ENCODE measurements at places on chromosomes 3 and 15.
A peak's percentile ranks its signal among the peaks of the same experiment; 100 is the strongest.

GRCh38 chr3:106212665-106213222, 343.9 kb upstream of the CBLB start:
- DNase-seq: no peak

DNA sequence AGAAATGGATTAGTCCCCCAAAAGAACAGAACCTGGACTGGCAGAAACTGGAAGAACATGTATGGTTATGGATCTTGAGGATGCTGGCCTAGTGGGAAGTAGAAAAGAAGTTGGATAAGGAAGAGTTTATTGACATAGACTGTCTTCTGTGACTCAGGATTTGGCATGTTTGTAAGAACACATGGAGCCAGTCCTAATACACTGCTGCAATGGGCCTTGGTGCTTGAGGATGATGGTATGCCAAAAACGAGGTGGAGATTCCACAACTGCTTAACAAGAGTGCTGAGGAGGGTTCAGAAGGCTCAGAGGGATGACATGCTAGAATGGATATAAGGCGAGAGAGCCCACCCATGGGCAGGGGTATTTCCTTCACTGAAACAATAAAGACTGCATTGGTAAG, 22.4 kb downstream of the LZTFL1 start:
- no peak for DNase-seq

DNA sequence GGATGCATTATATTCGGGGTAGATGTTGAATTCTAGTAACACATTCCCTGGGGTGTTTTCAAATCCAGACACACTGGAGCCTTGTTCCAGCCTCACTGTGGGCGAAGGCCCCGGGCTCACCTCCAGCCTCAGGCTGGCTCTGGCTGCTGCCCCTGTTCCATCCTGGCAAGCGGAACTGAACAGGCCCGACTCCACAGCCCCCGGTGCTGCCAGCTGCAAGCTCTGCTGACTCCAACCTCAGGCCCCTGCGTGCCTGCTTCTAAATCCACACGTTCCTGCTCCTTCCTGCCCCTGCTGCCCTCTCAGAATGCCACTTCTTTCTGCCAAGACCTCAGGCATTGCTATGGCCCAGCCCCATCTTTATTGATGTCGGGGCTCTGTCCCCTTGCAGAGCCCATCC, 90.6 kb downstream of the LIPC start:
- no peak for DNase-seq

DNA sequence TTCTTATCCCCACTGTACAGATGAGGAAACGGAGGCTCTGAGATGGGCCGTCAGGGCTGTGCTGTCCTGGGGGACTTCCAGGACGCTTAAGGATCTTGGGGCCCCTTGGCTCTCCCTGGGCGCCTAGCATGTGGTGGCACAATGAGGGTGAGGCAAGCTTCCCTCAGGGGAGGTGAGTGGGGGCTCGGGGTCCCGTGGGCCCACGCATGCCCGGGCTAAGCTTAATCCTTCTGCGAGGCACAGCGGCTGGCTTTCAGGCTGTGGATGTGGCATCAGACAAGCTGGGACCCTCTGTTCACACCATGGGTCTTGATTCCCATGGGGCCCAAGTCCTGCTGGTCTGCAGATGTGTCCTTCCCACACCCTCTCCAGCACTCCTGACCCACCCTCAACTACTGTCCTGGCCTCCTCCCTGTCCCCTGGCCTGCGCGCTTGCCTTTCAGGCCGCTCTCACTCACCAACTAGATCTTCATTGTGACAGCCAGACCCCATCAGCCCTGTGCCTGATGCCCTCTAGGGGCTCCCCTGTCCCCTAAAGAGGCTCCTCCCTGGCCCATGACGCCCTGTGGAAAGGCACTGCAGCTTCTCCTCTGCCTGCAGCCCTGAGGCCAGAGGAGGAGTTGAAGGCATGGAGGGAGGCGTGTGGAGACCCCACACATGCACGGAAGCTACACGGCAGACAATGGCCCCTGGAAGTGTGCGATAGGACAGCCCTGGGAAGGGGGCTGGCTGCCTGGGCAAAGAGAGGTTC, 11.3 kb downstream of the DUSP7 start:
- DNase-seq: no peak

- peak; percentile 73 for DNase-seq
These were observed 194.1 kb upstream of the ARHGEF26 start for GRCh38 chr3:153927107-153927506.

DNA sequence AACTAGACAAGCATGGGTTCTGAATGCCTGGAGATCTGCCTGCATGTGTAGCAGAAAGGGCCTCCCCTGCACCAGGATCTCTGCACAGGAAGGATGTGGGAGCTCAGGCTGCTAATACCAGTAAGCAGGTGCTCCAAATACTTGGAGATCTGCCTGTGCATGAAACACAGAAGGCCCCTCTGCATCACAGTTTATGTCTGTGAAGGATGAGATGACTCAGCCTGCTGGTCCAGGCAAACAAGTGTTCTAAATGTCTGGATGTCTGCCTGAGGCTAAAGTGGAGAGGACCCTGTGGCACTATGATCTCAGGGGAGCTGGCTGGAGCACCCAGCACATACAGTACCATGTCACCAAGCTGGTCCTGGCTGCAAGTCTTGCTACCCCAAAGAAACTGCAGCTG, 678.8 kb downstream of the MCTP2 start:
- no peak for DNase-seq

All from skeletal muscle cell (primary cell).